ENCODE measurements at places on chromosomes 5 and 9. TPM values are rescaled to one million over a fixed set of nuclear protein-coding genes. Genes with fewer than 3 reads are reported as not detected.

The OTULINL gene
- 7.2 TPM for total RNA-seq

- H3K36me3 ChIP-seq = no peaks in the 10 kb centered on the region
- no peak for DNase-seq
- peak overlapping the region; percentile 70 for H3K4me3 ChIP-seq
- H3K4me1 ChIP-seq = peaks cover 17% of the 10 kb centered on the region
Measured at GRCh38 chr5:132258102-132259068, 889 bp downstream of the PDLIM4 start.

GRCh38 chr5:98722188-98722587 lies 51.3 kb upstream of the RGMB start:
- H3K4me3 ChIP-seq = no peak overlapping the region
- H3K27me3 ChIP-seq = no peaks in the 10 kb centered on the region
- DNase-seq = no peak
- no peaks in the 10 kb centered on the region for H3K36me3 ChIP-seq
- H3K4me1 ChIP-seq = no peaks in the 10 kb centered on the region
- no peak overlapping the region for H3K27ac ChIP-seq

- DNase-seq = no peak
- no peak overlapping the region for H3K27ac ChIP-seq
Measured at GRCh38 chr5:123012321-123012720, 24.2 kb downstream of the PPIC start.

DNA sequence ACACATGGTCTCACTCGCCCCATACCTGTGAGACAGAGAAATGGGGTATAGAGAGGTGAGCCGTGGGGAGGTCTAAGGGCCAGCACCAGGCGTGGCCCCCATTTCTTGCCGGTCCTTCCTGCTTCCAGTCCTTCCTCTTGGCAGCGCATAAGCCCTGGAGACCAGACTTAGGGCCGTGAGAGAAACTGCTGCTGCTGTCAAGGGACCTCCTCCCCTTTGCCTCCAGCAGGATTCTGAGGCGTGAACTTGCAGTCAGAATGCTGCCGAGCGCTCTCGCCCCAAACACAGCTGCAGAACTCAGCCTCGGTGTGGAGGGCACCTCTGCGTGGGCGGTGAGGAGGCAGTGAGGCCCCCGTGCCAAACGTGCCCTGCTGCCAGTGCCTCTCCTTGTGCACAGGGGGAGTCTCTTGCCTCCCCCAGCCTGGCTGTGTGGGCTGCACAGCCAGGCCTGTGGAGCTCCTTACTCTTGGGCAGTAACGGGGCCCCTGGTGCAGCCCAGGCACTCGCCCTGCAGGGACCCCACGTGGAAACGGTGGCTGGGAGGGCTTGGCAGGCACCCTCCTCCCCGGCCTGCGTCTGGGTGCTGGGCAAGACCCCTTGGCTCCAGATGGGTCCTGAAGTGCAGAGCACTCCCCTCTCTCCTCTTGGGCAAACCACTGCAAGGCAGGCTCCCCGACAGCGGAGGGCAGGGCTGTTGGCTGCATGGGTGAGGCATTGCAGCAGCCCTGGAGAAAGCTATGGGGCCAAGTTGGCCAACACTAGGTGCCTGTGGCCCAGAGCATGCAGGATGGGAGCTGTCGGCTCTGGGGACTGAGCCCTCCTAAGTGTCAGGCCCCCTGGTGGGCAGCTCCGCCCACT lies 85.4 kb downstream of the RXRA start:
- no peak for DNase-seq
- no peaks in the 10 kb centered on the region for H3K36me3 ChIP-seq
- H3K27ac ChIP-seq = no peak overlapping the region
- no peaks in the 10 kb centered on the region for H3K4me1 ChIP-seq

DNA sequence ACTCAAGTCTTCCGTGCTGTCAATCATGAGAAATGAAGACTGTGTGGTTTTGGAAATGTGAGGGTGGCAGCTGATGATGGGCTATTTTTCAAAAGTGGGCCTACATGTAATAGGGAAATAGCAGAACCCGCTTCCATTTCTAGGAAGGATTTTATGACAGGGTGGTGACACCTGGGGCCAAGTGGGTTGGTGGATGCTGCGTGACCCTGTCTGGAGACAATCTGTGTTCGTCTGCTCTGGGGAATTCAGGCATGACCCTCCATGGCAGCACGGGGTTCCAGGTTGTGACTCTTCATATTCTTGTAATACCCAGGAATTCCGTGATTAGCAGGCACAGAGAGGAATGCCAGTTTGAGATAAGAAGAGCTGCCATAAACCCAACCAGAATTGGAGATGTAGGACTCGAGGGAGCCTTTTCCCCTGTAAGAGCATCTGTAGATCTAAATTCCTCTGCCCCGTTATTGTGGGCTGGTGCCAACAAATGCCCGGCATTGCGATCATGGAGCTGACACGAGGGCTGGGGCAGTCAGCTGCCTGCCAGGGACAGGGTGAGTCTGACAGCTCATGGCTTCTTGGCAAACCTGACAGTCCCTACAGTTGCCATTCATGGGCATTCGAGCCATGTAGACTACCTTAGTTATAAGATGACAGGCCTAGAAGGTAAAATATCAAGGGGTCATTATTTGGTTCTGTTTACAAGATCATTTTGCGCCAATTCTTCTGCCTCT lies 279.7 kb downstream of the GADD45G start:
- no peaks in the 10 kb centered on the region for H3K4me1 ChIP-seq
- DNase-seq = no peak
- no peaks in the 10 kb centered on the region for H3K36me3 ChIP-seq
- H3K4me3 ChIP-seq = no peak overlapping the region
- H3K27ac ChIP-seq = no peak overlapping the region

DNA sequence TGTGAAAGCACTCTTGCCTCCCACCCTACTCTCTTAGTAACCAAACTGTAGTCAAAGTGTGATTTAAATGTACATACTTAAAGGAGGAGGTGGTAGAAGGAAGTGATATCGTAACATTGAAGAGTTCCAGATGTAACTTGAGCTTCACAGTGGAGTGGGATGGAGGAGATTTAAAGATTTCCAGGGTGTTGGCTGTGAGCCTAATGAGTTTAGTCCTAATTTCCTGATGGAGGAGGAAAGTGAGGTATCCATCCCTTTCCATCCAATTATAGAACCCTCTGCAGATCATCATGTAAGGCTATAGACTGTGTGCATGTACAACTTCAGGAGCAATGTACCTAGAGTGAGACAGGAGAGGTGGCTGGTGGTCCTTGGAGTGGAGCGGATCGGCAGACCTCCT lies 1163.9 kb upstream of the SEMA6A start:
- H3K36me3 ChIP-seq = no peaks in the 10 kb centered on the region
- no peaks in the 10 kb centered on the region for H3K27me3 ChIP-seq
- DNase-seq = no peak
- H3K27ac ChIP-seq = no peak overlapping the region

DNA sequence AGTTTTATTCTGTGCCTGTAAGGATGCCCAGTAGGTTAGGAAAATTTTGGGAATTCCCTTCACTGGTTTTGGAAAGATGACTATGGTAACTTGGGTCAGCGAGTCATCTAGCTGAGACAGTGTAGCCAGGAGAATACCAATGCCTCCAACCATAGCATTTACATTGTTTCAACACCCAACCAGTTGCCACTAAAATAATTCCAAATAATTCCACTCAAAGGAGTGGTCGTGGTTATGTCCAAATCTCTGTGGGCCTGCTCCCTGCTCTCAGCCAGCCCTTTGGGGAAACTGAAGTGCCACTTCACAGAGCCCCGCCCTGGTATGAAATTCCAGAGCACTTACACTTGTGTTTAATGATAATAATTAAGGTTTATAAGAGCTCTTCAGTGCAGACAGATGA lies 310.5 kb downstream of the PLK2 start:
- no peak overlapping the region for H3K4me3 ChIP-seq
- H3K36me3 ChIP-seq = no peaks in the 10 kb centered on the region
- no peak for DNase-seq
- no peaks in the 10 kb centered on the region for H3K4me1 ChIP-seq

DNA sequence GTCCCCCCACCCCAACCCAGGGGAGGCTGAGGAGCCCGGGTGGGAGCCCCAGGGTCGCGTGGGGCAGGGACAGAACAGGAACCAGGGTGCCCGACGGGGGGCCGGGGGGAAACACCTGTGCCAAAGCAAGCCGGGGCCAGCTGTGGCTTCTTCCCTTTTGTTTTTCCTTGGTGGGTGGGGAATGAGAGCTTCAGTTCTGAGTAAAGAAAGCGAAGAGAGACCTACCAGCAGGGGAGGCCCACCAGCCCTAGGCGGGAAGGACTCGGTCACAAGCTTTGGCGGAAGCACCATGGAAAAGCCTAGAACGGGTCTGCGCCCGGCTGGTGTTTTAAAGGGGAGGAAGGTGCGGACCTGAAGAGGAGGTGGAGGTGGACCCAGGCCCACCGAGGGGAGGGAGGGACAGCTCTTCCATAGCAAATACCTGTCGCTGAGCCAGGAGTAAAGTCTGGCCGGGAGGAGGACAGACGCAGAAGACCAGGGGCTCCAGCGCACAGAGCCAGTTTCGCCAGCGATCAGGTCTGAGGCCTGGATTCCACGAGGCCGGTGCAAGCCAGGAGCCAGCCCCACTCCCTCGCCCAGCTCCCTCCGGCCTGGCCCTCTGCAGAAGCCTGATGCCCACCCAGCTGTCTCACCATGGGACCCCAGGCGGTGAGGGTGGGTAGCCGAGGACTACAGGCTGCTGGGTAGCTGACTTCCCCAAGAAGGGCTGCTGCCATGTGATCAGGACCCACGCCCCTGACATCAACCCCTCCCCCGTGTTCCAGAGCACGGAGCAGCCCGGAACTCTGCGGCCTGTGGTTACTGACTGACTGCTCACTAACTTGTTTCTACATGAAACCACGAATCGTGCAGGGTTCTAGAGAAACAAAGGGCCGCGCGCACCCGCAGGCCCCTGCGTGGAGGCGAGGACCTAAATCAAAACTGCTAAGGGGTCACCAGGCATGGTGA lies 849 bp upstream of the MGAT1 start:
- peak; percentile 77 for DNase-seq
- peaks cover 33% of the 10 kb centered on the region for H3K4me1 ChIP-seq
- peak overlapping the region; percentile 96 for H3K27ac ChIP-seq
- H3K4me3 ChIP-seq = peak overlapping the region; percentile 84
- H3K27me3 ChIP-seq = no peaks in the 10 kb centered on the region

The MTAP gene
- total RNA-seq = 70.0 TPM

- 0 out of 2 replicates have a peak, but pooled peaks cover 4% of the 10 kb centered on the region for H3K4me1 ChIP-seq
- no peaks in the 10 kb centered on the region for H3K27me3 ChIP-seq
- H3K27ac ChIP-seq = no peak overlapping the region
- DNase-seq = peak; percentile 83
- no peak overlapping the region for H3K4me3 ChIP-seq
- no peaks in the 10 kb centered on the region for H3K36me3 ChIP-seq
Measured at GRCh38 chr9:135474915-135475314, 4.7 kb upstream of the PPP1R26 start.

DNA sequence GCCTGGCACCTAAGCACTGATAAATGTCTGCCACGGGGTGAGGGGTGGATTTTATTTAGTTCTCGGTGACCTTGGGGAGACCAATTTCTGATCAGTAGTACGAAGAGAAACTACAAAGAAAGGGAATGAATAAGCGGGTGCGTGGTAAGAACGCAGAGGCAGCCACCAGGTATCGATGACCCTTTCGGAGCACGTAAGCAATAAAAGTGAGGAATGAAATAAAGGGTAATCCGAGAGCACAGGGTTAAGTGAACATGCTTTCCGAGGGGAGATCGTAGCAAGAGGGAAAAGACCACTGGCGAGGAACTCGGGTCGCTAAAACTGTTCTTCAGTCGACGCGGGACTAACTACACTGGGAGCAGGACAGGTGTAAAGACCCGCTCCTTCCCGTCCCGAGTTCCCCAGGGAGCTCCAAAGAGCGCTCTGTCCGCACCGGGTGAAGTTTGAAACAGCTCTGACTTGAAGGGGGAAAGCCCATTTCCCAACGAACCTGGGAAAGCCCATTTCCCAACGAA lies 1.1 kb downstream of the ELOVL7 start:
- H3K4me1 ChIP-seq = peaks cover 25% of the 10 kb centered on the region
- H3K27ac ChIP-seq = no peak overlapping the region
- no peaks in the 10 kb centered on the region for H3K36me3 ChIP-seq

The CATSPER3 gene
- total RNA-seq = 0.74 TPM

The PLEKHG4B gene
- 54.8 TPM for total RNA-seq

The PCDHB16 gene
- 2.4 TPM for total RNA-seq

GRCh38 chr5:159316519-159317383 lies 13.5 kb downstream of the IL12B start:
- DNase-seq = peak; percentile 76
- no peak overlapping the region for H3K27ac ChIP-seq
- 0 out of 2 replicates have a peak, but pooled peaks cover 4% of the 10 kb centered on the region for H3K27me3 ChIP-seq

- H3K4me3 ChIP-seq = no peak overlapping the region
- H3K27ac ChIP-seq = no peak overlapping the region
- H3K4me1 ChIP-seq = peaks cover 3% of the 10 kb centered on the region
- no peak for DNase-seq
Measured at GRCh38 chr5:110386782-110387181, 339.7 kb downstream of the TMEM232 start.

- H3K27ac ChIP-seq = no peak overlapping the region
- H3K4me3 ChIP-seq = no peak overlapping the region
- no peaks in the 10 kb centered on the region for H3K4me1 ChIP-seq
- H3K36me3 ChIP-seq = peaks cover 45% of the 10 kb centered on the region
- DNase-seq = no peak
Measured at GRCh38 chr5:133086366-133086875, 34.6 kb downstream of the HSPA4 start.

The GLRA1 gene
- not detected for total RNA-seq

DNA sequence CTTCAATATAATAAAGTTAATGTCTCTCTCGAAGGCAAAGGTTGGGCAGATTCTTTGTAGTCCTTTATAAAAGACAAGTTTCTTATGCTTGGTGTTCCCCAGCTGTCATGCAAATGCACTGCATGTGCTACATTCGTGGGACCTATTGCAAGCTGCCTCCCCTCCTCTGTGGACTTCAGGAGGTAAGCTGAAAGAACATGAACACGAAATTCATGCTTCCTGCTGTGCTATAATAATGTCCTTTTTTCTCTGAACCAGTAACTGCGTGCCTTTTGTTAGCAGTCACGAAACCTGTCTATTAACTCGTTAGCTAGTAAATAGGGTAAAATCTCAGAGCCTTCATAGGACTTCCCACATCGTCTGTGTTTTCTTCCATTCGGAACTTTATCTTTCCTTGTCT lies 363.5 kb downstream of the CDH9 start:
- no peak overlapping the region for H3K27ac ChIP-seq
- H3K27me3 ChIP-seq = no peaks in the 10 kb centered on the region
- peak; percentile 4 for DNase-seq
- no peaks in the 10 kb centered on the region for H3K4me1 ChIP-seq
- no peaks in the 10 kb centered on the region for H3K36me3 ChIP-seq

GRCh38 chr5:77904362-77904761 lies 128.2 kb upstream of the TBCA start:
- peaks cover 7% of the 10 kb centered on the region for H3K4me1 ChIP-seq
- no peak for DNase-seq
- H3K4me3 ChIP-seq = no peak overlapping the region
- no peak overlapping the region for H3K27ac ChIP-seq
- H3K36me3 ChIP-seq = no peaks in the 10 kb centered on the region
- H3K27me3 ChIP-seq = no peaks in the 10 kb centered on the region

The TNC gene
- total RNA-seq = 2.7 TPM

GRCh38 chr5:151140686-151141459 lies 16.7 kb downstream of the ANXA6 start:
- no peak overlapping the region for H3K27ac ChIP-seq
- no peak for DNase-seq
- peaks cover 14% of the 10 kb centered on the region for H3K36me3 ChIP-seq
